ENCODE measurements at places on chromosomes 5 and 9.

- DNase-seq, result no peak
Measured at GRCh38 chr9:97280755-97281330, 26.6 kb upstream of the CCDC180 start.

GRCh38 chr5:62685221-62685620 is 106.6 kb downstream of the LRRC70 start:
- DNase-seq, result no peak

GRCh38 chr9:32968101-32969011 is 33.1 kb downstream of the APTX start:
- peak; percentile 5 for DNase-seq

DNA sequence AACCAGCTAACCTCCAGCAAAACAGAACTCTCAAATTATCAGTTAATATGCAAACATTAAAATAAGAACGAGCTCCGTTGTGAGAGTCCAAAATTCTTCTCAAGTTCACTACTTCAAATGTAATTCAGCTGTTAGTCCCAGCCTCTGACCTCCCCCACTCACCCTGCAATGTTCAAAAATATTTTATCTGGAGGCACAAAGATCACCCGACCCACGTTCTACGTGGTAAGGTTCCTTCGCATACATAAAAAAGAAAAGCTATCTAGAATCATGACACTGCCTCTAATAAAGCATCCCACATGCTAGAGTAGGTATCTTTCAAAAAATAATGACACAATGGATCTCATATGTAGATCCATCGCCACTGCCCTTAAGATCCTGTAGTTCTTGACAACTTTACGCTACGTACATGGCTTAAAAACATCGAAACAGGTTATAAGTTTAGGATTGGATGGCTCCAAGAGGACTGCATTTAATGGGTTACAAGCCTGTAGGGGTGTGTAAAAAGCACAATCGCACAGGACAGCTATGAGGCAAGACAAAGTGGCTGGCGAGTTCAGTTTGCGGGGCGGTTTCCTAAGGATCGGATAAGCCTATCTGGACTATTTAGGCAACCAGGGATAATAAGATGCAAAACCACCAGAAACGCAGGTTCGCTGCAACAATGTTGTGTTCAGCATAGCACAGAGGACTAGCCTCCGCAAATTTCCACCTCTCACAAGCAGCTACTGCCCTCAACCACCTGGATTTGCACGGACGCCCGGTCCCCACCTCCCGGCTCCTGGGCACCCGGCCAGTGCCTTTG is 969 bp downstream of the CLK4 start:
- no peak for DNase-seq

GRCh38 chr5:3217771-3218495 is 377.7 kb upstream of the IRX1 start:
- no peak for DNase-seq

DNA sequence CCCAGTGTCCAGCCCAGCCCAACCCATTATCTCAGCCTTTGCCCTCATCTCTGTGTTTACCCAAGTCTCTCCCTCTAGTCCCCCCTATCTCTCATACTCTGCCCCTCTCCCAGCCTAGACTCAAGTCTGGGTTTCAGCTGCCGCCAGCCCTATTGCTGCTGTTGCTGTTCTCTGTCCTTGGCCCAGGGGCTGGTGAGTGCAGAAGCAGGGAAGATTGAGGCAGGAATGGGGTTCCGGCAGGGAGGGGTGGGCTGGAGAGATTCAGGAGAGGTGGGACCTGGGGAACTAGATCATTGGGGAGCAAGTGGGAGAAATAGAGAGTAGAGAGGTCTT is 702 bp downstream of the TMEM8B start:
- DNase-seq, result no peak

- no peak for DNase-seq
Measured at GRCh38 chr5:107682533-107682932, 11.8 kb upstream of the EFNA5 start.

DNA sequence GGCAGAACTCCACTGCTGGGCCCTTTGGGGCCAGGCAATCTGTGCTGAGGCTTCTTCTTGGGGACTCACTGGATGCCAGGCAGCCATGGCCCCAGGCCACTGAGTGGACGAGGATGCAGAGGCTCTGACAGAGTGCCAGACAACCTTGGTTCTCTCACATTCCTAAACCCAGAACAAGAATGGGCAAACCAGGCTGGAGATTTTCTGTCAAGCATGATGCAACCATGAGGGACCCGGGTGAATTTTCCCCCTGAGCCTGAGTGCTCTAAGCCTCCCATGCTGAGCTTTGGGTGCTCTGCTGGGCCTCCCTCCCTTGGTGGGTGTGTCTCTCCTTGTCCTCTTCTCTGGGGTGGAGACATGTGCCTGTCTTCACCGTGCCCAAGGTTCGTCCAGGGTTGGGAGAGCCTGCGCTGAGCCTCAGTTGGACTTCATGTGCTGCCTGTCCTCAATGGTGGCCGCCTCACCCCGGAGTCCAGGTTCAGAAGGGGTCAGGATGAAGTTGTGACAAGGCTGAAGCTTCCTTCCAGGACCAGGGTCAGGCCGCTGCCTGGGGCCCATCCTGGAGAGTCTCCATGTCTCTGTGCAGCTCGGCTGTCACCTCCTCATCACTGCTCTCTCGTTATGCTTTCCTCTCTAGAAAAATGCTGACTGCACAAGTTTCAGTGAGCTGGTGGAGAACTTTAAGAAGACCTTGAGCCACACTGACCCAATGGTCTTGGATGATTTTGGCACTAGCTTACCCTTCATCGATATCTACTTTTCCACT is 24.1 kb downstream of the PITX1 start:
- DNase-seq, result no peak

DNA sequence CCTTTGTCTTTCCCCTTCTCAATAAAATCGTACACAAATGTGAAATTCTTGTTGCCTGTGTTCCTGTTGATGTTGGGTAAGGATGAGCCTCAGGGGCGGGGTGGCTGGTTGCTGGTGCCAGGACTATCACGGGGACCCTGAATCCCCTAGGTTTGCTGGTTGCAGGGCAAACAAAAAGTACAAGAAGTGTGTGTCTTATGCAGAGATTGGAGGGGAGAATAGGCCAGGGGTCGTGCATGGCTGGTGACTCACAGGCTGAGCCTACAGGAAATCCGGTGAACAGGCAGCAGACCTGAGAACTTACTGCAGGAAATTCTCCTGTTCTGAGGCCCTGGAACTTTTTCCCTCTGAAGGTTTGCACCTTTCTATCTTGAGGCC is 5.5 kb downstream of the ANXA2R start:
- DNase-seq, result no peak

- DNase-seq, result peak; percentile 49
Measured at GRCh38 chr5:36150676-36151433, 832 bp downstream of the LMBRD2 start.

DNA sequence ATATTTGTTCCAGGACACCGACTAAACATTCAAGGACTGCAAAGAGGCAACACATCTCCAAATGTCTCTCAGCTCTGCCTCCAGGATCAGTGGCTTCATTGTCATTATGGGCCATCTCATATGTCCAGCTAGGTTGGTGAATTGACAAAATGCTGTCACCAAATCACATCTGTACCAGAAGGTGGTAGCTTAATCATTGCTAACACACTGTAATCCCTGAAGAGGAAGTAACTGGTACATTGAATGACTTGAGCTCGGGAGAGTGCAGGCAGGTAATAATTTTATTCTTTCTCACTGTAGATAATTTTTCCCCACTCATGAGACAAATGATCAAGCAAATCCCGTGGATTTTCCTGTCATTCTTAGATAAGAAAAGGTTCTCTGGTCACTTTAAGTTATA is 169.8 kb downstream of the SEMA6A start:
- no peak for DNase-seq

- DNase-seq, result no peak
Measured at GRCh38 chr5:30099634-30100033, 1093.9 kb upstream of the CDH6 start.

DNA sequence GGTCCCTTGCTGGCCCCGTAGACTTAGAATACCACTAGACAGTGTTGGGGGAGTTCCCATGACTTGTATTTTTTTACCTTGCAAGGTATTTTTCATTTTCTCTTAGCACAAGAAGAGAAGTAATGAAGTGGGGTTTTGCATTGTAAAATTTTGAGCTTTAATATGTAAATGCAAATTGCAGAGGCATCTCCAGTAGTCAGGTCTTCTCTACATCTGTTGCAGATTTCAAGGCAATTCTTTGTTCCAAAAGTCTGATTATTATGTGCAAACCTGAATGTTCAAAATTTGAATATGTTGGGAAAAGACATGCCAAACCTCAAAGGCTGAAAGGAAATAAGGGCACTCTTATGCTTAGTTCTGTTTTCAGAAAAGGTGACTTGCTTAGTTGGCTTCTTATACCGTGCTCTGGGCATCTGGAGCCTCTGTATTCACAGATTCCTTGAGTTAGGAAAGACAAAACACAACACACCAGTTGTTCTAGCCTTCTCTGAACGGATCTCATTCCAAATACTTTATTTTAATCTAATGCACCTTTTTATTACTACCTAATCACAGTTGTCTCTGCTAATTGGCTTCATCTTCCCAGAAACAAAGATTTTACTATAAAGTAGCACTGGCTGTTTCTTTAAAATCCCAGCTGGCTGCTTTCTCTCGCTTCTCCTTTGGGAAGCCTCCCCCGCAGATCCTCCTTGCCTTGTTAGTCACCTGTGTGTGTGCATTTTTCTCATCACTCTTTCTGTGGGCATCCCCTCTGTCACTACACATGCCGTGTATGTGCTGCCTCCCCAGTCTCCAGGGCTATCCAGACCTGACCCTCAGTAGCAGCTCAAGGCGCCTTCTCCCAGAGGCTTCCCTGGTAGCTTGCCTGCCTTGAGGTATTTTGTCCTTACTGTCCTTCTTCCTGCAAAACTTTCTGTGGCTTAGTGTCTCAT is 138.2 kb downstream of the TLE4 start:
- DNase-seq, result no peak

DNA sequence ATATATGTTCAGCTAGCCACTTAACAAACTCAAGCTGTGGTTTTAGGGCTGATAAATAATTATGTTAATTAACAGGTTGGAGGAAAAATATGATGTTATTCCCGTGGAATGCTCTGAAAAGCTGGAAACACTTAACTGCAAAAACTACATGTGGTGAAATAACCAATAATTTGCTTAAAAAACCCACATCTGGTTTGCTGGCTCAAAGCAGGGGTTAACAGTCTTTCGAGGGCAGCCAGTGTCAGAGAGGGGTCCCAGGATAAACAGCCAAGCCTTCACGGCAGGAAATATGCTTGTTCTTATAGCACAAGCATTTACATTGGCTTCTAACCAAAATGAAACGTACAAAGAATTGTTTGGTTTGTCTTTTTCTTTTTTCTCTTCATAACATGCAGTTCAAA is 254.0 kb upstream of the GAS1 start:
- no peak for DNase-seq

Measured in anterior cingulate cortex (tissue), 58 donors.